Trophoblast cell (in vitro differentiated cells and primary cell): ENCODE measurements at places on chromosomes 16 and 17.
A peak's percentile ranks its signal among the peaks of the same experiment; 100 is the strongest.

DNA sequence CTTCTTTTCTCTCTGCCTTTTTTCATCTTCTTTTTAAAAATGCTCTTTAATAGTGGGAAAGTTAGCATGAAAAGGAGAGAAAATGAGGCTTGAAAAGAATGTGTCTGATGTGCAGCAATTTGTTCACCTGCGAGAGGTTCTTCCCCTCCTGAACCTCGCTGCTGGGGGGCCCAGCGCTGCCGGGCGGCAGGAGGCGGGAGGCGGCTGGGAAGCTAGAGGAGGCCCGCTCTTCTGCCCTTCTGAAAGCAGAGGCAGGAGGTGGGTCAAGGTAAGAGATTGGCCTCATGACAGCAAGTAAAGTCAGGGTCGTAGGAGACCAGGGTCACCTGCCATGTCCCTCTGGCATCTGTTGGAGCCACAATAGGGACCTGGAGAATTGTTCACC lies 78.6 kb upstream of the TNRC6C start:
- no peak overlapping the region for H3K27ac ChIP-seq
- DNase-seq, result no peak
- peaks cover 3% of the 10 kb centered on the region for H3K4me1 ChIP-seq
- H3K27me3 ChIP-seq, result no peaks in the 10 kb centered on the region
- no peaks in the 10 kb centered on the region for H3K36me3 ChIP-seq

- H3K36me3 ChIP-seq, result no peaks in the 10 kb centered on the region
- DNase-seq, result no peak
- no peak overlapping the region for H3K4me3 ChIP-seq
- H3K27ac ChIP-seq, result no peak overlapping the region
- peaks cover 1% of the 10 kb centered on the region for H3K4me1 ChIP-seq
Measured at GRCh38 chr17:50255766-50256635, 18.3 kb upstream of the TMEM92 start.

DNA sequence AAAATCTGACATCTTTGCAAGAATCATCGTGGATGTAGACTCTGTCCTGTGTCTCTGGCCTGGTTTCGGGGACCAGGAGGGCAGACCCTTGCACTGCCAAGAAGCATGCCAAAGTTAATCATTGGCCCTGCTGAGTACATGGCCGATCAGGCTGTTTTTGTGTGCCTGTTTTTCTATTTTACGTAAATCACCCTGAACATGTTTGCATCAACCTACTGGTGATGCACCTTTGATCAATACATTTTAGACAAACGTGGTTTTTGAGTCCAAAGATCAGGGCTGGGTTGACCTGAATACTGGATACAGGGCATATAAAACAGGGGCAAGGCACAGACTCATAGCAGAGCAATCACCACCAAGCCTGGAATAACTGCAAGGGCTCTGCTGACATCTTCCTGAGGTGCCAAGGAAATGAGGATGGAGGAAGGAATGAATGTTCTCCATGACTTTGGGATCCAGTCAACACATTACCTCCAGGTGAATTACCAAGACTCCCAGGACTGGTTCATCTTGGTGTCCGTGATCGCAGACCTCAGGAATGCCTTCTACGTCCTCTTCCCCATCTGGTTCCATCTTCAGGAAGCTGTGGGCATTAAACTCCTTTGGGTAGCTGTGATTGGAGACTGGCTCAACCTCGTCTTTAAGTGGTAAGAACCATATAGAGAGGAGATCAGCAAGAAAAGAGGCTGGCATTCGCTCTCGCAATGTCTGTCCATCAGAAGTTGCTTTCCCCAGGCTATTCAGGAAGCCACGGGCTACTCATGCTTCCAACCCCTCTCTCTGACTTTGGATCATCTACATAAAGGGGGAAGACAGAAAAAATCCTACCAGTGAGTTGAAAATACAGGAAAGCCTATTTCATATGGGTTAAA lies at the start of gene G6PC1:
G6PC1 (plus strand) TSS at position 340 of the 872 bp plus-strand sequence; CDS start at position 418, 78 bp downstream.
- no peak for DNase-seq
- H3K4me3 ChIP-seq, result no peak within 1 kb of the TSS
- H3K27me3 ChIP-seq, result no peaks in the 10 kb centered on the region
- H3K4me1 ChIP-seq, result no peaks in the 10 kb centered on the region
- no peaks in the 10 kb centered on the region for H3K36me3 ChIP-seq
- no peak within 1 kb of the TSS for H3K27ac ChIP-seq

DNA sequence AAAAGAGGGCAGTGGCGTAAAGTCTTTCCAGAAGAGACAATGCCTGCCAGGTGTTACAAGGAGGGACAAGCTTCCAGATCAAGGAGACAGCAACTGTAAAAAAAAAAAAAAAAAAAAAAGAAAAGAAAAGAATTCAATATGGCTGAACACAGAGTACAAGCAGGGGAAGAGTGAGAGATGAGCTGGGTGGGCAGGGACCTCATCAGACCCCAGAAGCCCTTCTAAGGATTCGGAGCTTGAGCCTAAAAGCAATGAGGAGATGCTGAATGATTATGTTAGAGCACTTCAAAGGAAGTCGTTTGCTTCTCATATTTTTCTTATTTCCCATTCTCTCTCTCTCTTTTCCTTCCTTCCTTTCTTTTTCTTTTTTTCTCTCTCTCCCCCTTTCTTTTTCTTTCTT lies 103.0 kb downstream of the YPEL2 start:
- H3K4me3 ChIP-seq, result no peak overlapping the region
- H3K36me3 ChIP-seq, result no peaks in the 10 kb centered on the region
- no peak for DNase-seq
- H3K27ac ChIP-seq, result no peak overlapping the region
- H3K4me1 ChIP-seq, result peaks cover 2% of the 10 kb centered on the region

- H3K27me3 ChIP-seq, result no peaks in the 10 kb centered on the region
- DNase-seq, result peak; percentile 18
- H3K36me3 ChIP-seq, result no peaks in the 10 kb centered on the region
- H3K27ac ChIP-seq, result no peak overlapping the region
Measured at GRCh38 chr17:82856361-82856760, 16.5 kb upstream of the ZNF750 start.

- peaks cover 5% of the 10 kb centered on the region for H3K36me3 ChIP-seq
- DNase-seq, result no peak
- peak overlapping the region; percentile 29 for H3K27ac ChIP-seq
- H3K4me3 ChIP-seq, result no peak overlapping the region
- H3K27me3 ChIP-seq, result no peaks in the 10 kb centered on the region
Measured at GRCh38 chr16:12917246-12917645, 15.8 kb downstream of the SHISA9 start.

DNA sequence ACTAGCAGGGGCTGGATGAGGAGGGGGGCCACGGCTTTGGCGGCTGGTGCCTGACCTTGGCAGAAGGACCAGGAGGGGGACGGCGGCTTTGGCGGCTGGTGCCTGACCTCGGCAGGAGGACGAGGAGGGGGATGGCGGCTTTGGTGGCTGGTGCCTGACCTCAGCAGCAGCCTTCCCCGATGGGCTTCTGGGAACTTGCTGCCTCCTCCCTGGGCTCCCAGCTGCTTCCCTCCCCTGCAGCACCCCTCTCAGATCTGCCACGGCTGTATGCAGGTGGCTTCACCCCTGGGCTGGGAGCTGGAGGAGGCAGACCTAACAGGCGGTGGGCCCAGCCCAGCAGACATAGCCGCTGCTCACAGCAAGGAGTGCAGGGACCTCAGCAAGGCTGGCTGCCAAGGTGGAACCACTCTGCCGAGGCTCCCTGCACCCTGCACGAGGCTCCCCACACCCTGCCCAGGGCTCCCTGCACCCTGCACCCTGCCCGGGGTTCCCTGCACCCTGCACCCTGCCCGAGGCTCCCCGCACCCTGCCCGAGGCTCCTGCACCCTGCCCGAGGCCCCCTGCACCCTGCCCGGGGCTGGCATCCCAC lies 38.4 kb upstream of the CBFA2T3 start:
- no peak for DNase-seq
- H3K4me1 ChIP-seq, result no peaks in the 10 kb centered on the region
- no peak overlapping the region for H3K27ac ChIP-seq
